Right cardiac atrium (tissue), 5 donors: ENCODE measurements at places on chromosomes 12 and 14. TPM values are rescaled to one million over a fixed set of nuclear protein-coding genes. Genes with fewer than 3 reads are reported as not detected.

DNA sequence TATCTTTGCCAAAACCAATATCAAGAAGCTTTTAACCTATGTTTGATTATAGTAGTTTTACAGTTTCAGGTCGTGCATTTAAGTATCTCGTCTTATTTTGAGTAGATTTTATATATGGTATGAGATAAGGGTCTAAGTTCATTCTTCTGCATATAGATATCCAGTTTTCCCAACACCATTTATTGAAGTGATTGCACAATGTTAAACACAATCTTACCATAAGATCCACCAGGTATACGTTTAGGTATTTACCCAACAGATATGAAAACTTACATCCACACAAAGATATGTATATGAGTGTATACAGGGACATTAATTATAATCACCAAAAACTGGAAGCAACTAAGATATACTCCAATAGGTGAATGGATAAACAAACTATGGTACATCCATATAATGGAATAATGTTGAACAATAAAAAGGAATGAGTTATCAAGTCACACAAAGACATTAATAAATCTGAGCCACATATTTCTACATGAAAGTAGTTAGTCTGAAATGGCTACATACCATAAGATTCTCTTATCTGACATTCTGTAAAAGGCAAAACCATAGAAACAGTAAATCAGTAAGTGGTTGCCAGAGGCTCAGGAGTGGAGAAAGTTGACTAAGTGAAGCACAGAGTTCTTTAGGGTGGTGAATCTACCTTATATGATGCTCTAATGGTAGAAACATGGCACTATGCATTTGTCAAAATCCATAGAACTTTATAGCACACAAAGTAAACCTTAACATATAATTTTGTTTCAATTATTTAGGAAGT lies 222.6 kb downstream of the NUAK1 start:
- DNase-seq = no peak

The CHFR gene
- polyA plus RNA-seq = 12.5 TPM

- no peak for DNase-seq
Measured at GRCh38 chr12:28709986-28710685, 438.9 kb upstream of the FAR2 start.

DNA sequence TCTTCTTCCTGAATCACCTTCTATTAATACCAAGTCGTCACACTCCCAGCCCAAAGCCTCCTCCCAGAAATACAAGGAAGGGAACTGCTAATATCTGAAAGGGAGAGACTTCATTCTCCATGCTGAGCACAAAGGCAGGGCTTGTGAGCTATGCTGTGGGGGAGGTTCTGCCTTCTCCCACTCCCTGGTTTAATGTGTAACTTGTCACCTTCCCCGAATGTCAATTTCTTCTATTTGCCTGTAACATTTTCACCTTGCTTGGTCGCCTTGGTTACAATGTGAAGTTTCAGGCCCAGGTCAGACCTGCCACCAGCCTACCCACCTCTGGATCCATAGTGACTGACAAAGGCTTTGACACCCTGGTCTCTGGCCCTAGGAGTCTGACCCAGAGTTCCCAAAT lies 82.0 kb upstream of the ESRRB start:
- DNase-seq = no peak

GRCh38 chr14:100730581-100730980 lies 3.9 kb downstream of the DLK1 start:
- DNase-seq = no peak

The PZP gene
- polyA plus RNA-seq = 0.36 TPM

DNA sequence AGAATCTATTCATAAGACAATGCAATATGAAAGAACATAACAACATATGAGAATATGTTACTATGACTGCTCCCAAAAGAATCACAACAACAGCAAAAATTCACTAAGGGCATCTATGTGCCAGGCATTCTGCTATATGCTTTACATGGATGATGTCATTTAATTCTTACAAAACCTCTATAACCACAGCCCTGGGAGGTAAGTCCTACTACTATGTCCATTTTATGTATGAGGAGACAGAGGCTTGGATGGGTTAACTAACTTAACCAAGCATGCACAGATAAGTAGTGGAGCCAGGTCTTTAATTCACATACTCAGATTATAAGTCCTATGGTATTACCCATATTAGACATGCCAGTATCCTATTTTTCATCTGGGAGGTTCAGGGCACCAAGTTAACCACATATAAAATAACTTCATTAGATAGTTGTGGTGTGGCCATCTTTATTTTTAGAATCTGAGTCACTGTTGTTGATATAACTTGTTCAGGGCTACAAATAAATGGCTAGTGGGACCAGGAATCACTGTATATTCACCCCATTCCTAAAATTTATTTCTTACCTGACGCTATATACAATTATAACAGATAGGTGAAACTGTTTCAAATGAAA lies 33.2 kb upstream of the RAD51AP1 start:
- no peak for DNase-seq

DNA sequence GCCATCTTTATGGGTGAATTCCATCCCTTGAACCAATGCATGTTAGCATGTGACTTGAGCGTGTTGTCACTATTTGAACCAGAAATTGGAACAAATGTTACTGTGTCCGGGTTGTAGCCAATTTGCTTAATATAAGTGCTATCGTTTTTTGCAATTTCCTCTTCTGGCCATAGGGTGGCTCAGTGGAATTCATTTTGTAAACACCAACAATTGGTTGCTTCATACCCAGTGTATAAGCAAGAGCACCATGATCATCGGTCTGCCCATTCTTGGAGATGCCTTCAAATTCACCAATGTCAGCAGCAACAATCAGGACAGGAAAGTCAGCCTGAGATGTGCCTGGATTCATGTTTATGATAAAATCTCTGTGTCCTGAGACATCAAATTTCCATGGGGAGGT lies 5.0 kb upstream of the NEDD1 start:
- DNase-seq = no peak

The ADCY4 gene
- 33.4 TPM for polyA plus RNA-seq

The MGST1 gene
- 149 TPM for polyA plus RNA-seq

DNA sequence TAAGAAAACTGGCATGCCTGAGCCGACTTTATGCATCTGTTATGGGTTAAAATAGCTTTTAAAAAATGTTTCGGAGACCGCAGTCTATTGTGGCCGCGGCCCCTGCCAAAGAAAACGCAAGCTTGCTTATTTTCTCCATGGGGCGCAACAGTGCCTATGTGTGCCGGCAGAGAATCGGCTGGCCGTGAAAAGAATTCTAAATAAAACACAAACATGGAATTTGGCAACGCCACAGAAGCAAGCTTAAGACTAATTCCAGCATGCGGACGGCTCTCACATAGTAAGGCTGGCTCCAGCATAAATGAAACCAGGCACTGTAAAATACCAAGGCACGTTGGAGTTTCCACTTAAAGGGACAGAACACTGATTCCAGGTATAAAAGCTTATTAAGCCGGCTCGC lies 56.7 kb downstream of the BCL11B start:
- no peak for DNase-seq

DNA sequence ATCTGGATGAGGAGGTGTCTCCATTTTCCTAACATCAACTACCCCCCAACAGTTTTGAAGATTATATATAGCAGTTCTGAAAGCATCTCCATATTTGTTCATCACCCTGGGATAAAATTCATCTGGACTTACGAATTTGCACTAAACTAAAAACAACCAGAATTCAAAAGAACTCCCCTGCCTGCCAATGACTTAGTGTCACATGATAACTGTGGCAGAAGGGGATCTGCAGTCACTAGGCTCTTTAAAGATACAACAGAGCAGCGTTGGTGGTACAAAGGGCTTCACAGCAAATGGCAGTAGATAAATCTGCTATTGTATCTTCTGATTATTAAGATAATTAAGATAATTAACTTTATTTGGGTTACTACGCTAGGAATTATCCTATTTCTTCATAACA lies 30.1 kb downstream of the GPR135 start:
- DNase-seq = no peak

GRCh38 chr12:64670919-64671639 lies 60.8 kb downstream of the RASSF3 start:
- no peak for DNase-seq

DNA sequence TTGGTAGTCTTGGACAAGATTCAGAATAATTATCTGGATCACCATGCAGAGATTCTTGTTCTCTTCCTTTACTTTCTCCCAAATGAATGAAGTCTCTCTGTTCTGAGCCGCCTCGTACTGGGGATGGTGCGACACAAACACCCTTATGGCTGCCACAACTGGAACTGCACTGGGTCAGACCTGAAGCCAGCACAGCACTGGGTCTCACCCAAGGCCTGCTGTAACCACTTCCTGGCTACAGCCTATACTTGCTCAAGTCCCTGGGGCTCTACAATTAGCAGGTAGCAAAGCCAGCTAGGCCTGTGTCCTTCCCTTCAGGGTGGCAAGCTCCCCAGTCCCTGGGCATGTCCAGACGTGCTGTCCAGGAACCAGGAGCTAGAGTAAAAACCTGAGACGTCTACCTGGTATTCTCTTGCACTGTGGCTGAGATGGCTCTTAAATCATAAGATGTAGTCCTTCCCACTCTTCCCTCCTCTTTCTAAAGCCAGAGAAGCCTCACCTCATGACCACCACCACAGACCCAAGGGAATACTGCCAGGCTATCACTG lies 27.6 kb downstream of the IFNG start:
- DNase-seq = no peak

GRCh38 chr14:60655119-60655897 lies 6.0 kb upstream of the SIX1 start:
- DNase-seq = no peak

DNA sequence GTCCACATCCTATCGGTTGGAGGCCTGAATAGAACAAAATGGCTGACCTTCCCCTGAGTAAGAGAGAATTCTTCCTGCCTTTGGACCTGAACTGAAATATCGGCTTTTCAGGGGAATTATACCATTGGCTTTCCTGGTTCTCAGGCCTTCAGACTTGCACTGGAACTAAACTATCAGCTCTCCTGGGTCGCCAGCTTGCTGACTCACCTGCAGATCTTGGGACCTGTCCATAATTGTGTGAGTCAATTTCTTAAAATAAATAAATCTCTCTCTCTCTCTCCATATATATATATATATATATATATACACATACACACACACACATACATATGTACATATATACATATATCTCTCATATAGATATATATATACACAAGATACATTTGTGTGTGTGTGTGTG lies 41.6 kb downstream of the KCNK10 start:
- DNase-seq = no peak

- DNase-seq = no peak
Measured at GRCh38 chr12:77630344-77630743, 200.3 kb upstream of the NAV3 start.

The MANSC1 gene
- polyA plus RNA-seq = 8.1 TPM

DNA sequence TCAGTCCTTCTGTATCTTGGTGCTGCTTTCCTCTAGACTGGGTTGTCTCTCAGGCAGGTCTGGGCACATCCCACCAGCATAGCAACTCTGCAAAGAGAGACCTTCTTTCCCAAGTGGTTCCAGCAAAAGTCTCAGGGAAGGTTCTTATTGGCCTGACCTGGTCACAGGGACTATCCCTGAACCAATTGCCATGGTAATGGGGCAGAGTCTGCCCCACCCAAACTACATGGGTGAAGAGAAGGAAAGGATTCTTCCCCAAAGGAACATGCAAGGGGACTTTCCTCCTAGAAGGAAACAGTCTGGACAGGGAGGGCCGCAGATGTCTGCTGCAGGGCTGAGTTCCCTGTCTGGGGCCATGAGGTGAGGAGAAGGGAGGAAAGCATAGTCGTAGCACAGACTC lies 122.2 kb upstream of the NCOR2 start:
- no peak for DNase-seq

- DNase-seq = no peak
Measured at GRCh38 chr12:59929110-59929509, 333.3 kb downstream of the SLC16A7 start.

DNA sequence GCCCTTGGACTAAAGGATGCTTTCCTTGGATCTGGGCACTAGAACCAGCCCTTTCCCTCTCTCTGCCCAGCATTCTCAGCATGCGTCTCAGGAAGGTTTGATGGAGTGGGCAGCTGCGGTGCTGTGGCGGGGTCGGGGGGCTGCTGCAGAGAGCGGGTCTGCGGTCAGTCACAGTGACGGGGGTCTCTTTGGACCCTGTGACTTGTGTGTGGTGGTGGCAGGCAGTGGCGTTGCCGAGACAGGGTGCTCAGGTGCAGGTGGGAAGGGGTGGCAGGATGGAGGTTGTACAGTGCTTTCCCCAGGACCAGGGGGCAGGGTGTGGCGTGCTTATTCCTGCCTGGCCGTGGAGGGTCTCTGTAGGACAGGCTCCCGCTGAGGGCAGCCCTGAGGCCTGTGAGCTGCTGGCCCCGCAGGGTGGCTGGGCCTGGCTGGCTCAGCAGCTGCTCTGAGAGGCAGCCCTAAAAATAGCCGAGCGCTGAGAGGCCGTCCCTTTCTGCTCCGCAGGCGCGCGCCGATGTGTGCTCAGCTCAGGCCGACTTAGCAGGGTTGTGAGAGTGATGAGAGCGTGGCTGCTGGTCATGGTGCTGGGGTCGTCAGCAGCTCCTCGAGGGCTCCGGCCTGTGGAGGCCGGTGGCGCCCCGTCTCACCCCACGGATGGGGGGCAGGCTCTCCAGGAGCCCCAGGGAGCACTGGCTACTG lies 9.7 kb downstream of the PACS2 start:
- peak; percentile 84 for DNase-seq
